ENCODE measurements at places on chromosomes 12 and 14.

DNA sequence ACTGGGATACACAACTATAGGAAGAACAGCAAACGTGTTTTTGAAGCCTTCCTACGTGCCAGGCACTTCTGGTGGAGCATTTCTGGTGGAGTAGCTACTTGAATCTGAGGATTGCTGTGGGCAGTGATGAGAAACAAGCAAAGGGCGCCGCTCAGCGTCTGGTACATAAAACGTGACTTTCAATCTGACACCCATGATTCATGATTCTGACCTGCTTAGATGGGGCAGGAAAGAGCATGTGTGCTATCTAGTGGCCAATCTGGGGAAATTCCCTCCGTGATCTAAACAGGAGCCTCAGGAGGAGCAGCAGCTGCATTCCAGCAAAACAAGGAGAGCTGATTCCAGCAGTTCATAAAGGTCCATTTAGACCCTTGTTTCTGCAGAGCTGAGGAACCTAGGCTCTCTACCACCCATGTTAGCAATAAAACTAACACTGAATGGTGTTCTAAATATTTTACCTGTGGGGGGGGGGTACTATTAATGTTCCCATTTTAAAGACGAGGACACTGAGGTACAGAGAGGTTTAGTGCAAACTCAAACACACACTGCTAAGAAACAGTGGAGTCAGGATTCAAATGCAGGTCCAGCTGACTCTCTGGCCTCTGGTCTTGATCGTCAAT lies 37.8 kb downstream of the PAH start:
- DNase-seq: peak; percentile 49

GRCh38 chr14:55075628-55076175 lies 24.3 kb downstream of the MAPK1IP1L start:
- no peak for DNase-seq

DNA sequence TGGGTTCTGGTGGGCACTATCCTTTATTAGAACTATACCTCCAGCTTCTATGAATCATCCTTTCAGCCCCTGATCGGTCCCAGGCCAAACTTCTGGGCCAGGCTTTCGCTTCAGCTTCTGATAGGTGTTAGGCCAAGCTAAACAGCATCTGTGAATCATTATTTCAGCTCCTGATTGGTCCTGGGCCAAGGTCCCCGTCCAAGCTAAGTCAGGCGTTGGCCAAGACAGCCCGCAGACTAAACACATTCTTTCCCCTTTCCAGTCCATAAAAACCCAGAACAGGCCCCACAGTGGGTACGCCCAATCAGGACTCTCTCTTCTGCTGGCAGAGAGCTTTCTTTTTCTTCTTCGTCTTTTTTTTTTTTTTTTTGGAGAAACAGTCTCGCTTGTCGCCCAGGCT lies 1808.9 kb upstream of the SEL1L start:
- peak; percentile 59 for DNase-seq

DNA sequence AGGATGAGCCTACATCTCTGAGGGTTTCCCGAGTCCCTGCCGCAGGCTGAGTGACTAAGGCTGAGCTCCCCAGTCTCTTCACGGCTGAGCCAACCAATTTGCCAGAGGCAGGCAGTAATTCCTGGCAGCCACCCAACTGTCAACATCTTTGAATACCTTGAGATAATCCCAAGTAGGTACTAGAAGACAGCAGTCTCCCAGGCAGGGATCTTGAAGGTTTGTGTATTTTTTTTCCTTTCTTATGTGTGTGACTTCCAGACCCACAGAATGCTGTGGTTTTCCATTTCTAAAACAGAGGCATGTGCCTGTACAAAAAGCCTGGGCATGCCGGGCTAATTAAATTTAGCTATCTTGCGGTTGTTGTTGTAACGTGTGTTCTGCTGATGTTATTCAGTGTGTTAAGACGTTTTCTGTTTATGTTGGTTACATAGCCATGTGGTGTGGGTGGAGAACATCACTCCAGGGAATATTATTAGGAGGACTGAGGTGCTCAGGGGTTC lies 155.5 kb downstream of the ANO2 start:
- DNase-seq: no peak

DNA sequence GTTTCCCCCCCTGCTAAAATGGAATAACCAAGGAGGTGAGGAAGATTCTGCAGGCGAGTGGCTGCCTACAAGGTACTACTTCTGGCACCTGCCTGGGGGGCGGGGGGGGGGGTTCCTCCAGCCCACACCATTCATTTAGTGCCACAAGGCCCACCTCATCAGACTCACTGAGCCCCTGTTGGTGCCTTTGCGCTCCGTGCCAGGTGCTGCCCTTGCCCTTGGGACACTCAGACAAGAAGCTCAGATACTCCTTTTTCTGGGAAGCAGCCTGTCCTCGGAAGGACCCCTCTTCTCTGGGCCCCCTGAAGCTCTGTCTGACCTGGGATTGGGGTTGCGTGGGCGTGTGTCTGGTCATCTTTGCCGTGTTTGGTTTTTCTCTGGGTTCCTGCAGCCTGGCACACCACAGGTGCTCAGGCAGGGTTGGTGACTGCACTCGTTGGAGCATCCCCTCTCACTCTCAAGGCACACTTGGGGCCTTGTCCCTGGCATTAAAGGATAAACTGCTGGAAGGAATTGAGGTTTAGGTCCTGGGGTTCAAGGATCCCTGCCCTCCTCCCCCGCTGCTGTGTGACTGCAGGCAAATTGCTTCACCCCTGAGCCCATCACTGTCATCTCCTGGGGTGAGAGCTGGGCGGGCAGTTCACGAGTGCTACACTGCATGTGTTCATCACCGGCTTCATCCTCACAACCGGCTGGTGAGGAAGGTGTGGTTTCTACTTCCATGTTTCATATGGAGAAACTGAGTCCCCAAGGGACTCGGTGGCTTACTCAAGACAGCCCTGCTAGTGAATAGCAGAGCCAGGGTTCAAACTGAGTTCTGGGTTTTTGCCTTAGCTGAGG lies 16.9 kb downstream of the FAM222A start:
- DNase-seq: no peak

GRCh38 chr12:19520646-19521415 lies 81.5 kb downstream of the AEBP2 start:
- no peak for DNase-seq

- DNase-seq: no peak
These were observed 179.3 kb downstream of the RAD51B start for GRCh38 chr14:67998834-67999233.

DNA sequence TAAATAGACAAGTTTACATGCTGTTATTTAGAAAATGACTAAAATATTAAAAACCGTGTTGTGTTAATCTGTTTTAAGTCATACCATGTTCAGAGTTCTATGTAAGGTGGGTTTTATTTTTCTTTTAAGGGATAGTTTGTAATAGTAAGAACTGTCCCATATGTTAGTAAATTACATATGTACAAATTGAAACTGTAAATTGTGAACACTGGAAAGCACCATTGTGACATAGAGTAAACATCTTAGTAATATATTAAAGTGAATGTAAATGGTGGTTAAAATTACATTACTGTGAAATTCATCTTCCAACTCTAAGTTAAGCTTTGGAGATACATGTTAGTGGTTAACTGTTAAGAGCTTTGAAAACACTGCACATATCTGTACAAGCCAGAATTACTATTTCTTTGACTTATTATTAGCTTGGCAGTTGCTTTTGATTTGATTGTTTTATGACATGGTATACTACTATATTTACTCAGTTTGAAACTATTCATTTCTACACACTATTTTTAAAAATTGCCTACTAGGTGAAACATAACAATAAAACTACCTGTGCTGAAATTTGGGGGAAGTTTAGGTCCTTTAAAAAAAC lies 27.4 kb upstream of the DIP2B start:
- DNase-seq: no peak

DNA sequence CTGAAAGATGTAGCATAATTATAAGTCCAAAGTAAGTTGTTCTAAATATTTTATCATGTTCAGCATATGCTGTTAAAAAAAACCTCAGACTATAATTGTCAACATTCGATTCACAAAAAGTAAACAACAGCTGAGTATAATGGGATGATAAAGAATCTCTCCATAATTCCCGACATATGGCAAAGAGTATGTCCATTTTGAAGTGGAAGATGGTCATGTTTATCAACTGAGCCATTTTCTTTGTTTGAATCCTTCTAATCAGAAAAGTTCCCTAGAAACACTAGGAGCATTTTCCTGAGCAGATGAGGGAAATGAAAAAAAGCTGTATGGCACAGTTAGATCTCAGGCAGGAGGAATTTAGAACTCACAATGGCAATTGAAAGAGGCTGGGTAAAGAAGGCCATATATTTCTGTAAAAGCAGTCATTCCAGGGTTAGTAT lies 192.1 kb upstream of the AMIGO2 start:
- no peak for DNase-seq

DNA sequence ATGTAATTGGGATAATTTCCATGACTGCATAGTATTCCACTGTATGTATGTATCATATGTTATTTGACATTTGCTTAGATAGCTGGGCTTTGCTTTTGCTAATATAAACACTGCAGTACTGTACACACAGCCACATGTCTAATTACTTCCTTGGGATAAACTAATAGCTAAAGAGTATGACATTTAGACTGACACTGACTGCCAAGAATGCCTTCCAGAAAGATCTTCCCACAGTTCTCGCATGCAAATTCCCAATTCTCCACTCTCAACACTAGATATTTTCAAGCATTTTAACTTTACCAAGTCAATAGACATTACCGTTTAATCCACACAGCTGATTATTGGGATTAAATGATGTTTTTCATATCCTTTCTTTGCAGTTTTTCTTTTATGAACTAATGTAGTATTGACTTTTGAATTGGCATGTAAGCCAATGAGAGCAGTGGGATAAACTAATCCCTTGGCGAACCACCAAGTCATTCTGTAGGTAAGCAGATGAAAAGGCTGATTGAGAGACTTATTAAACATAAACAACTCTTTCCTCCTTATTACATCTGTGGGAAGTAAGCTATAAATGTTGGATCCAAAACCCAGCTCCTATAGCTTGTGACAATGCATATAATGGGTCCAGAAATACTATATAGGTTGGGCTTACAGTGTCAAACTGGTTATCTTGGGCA lies 55.5 kb downstream of the STON2 start:
- DNase-seq: no peak

DNA sequence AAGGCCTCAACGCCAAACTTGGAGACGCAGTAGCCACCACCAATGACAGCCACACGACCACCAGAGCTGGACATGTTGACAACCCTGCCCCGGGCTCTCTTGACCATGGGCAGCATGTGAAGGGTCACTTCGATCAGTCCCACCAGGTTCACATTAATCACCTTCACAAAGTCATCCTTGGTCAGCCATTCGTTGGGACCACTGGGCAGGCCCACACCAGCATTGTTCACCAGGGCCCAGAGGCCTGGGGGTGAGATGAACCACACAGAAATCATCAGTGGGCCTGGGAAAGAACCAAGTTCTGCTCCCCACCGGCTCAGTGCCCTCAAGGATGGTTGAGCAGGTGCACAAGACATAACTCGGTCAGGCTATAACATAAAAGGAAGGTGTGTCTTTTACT lies 4.0 kb downstream of the SDR9C7 start:
- no peak for DNase-seq

GRCh38 chr12:89593233-89593632 lies 67.4 kb upstream of the POC1B start:
- DNase-seq: no peak

- DNase-seq: no peak
These were observed 85.8 kb upstream of the TSPAN11 start for GRCh38 chr12:30840715-30841114.

DNA sequence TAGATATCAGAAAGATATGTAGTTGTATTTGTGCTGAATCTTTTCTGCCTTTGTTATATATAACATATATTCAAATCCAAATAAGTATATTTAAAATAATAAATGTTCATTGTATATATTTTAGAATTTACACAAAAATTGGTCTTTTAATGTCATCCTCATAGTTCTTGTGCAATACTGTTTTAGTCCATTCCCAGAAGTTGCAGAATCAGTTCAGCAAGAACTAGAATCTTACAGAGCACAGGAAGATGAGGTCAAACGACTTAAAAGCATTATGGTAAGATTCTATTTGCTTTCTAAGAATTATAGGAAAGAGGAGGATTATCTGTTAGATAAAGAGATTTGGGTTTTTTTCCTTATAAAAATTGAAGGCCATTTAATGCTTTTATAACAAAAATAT lies 51.0 kb downstream of the SCFD1 start:
- DNase-seq: no peak

DNA sequence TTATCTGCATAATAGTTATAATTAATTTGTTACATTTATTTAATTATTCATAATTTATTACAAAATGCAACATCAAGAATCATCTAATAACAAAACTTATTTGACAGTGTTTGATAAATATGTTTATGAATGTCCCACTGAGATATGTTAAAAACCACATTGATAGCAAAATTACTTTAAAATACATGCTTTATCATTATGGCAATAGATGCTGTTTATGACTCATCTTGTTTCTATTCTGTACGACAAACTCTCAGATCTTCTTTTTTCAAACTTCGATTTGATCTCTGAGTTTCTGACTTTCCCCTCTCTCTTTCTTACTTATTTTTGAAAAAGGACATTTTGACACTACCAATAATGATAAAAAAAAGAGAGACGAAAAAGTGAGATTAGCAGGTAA lies 56.8 kb upstream of the LRRK2 start:
- no peak for DNase-seq

- no peak for DNase-seq
These were observed 29.6 kb downstream of the WBP11 start for GRCh38 chr12:14773685-14774073.

DNA sequence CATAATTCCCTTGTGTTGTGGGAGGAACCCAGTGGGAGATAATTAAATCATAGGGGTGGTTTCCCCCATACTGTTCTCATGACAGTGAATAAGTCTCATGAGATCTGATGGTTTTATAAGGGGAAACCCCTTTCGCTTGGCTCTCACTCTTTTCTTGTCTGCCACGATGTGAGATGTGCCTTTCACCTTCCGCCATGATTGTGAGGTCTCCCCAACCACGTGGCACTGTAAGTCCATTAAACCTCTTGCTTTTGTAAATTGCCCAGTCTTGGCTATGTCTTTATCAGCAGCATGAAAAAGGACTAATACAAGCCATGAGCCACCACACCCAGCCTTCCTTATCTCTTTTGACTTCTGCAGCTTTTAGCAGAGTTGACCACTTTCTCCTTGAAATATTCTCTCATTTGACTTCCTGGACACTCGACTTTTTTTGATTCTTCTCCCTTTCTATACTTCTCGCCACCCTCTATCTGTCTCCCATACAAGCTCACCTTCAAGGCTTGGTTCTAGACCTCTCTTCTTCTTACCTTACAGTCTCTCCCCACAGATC lies 2.3 kb downstream of the MTERF2 start:
- DNase-seq: no peak

DNA sequence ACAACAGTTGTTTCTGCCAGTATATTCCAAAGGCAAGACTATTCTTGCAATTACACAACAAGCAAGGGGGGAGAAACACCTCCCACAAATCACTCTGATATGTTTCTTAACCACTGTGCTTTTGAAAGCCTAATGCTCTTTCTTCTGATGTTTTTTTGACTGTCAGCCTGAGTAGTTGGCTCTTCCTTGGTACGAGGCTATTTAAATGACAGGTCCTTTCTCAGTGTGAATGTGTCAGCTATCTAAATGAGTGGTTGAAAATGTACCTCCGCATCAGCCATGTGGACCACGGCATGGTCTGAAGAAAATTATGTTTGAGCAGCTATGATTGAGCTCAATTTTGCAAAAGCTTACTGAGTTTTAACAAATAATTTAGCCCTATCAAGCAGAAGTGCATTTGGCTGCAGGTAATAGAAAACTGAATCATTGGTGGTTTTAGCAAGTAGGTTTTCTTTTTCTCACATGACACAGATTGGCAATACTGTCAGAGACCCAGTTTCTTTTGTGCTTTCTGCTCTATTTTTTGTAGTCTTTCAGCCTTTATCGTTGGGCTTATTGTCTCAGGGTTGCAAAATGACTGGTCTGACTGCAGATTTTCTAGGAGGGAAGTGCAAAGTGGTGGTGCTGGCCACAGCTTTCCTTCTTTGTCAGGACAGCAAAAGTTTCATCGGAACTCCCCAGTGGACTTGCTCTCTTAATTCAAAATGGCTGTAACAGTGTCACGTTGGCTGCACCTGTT lies 162.8 kb downstream of the RGS6 start:
- no peak for DNase-seq
